H4 (cell line): ENCODE measurements at places on chromosomes 4 and X. TPM values are rescaled to one million over a fixed set of nuclear protein-coding genes. Genes with fewer than 3 reads are reported as not detected.
A peak's percentile ranks its signal among the peaks of the same experiment; 100 is the strongest.

GRCh38 chr4:13537832-13538177 lies 6.5 kb downstream of the NKX3-2 start:
- DNase-seq: no peak

DNA sequence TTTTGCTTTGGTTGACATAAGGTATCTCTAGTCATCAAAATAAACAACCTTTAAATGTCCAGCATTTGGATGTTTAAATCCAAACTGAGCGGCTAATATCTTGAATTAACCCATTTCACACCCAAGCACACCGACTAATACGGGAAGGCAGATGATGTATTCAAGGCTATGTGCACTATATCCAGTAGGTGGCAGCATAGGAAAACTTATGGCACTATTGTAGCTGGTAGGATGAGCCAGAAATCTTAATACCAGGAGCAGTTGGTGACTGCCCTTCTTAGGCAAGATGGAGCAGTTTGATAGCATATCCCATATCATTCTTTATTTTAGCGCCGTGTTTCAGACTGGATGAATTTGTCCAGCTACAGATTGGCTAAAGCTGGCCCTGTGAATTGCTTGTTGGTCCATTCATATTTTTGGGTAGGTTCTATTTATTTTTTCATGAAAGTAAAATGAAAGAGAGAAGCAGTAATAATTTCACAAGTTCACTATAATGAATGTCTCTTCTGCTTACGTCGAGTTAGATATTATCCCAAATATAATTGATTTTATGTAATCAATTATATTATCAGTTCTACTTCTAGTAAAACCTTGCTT lies 24.4 kb downstream of the UCHL1 start:
- DNase-seq: peak; percentile 88

DNA sequence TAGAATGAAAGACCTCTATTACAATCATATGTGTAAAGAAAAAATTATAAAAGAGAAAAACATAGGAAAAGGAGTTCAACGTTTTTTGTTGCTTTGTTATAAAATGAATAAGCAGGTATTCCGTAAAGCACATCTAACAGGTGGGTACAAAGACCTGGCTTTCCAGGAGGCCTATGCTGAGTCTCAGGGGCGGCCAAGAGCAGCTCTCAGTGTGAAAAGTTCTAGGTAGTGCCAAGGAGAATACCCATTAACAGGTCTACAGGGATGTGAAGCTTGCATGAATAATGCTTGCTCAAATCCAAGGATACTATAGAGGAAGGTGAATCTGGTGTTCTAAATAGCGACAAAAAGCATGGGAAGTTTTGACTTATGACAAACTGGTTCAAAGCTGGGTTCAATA lies 944.4 kb downstream of the PDHA2 start:
- DNase-seq: no peak

The NDUFB11 gene
- total RNA-seq: 129 and 138 TPM in 2 replicates
